C1 segment of cervical spinal cord (tissue), 14 donors: ENCODE measurements at places on chromosomes 2 and 18.

DNA sequence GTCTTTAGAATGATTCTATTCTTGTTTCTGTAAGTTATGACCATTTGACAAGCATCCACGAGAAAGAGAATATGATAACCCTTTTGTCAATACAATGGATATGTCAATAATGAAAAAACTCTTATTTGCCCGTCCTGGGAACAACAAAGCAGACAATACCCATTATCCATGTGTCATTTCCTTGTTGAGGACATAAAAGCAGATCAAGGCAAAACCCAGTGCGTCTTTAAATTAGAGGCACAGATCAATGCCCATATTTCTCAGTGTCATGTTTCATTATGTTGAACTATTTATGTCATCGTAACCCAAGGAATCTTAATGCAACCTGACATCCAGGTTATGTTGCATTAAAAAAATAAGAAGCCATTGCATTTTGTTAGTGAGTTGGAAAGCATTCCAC is 365.0 kb upstream of the CELF4 start:
- DNase-seq = no peak

DNA sequence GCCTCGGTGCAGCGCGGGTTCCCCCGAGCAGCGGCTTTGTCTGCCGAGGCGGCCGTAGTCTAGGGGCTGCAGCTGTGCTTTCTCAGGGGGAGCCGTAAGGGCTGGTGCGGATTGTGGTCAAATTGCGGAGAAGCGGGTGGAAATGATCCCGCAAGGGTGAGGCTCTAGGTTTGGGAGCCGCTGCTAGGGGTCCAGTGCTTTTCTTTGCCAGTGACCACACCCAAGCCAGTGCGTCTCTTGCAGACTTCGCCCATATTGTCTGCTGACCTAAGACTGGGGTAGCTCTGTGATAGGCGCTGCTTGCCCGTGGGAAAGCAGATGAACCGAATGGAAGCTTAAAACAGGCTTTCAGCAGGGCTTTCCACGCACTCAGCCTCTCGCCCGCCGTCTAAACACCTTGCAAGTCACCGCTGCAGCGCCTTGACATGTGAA is 2.1 kb downstream of the DPYSL5 start:
- no peak for DNase-seq

DNA sequence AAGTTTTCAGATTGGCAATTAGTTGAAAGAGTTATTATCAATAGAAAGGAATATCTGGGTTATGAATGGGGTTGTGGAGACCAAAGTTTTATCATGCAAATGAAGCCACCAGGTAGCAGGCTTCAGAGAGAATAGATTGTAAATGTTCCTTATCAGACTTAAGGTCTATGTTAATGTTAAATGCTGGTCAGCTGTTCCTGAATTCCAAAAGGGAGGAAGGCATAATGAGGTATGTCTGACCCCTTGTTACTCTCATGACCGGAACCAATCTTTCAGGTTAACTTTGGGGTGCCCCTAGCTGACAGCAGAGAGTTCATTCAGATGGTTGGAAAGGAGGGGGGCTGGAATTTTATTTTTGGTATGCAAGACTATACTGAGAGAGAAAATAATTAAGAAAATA is 47.9 kb downstream of the RIT2 start:
- DNase-seq = no peak

DNA sequence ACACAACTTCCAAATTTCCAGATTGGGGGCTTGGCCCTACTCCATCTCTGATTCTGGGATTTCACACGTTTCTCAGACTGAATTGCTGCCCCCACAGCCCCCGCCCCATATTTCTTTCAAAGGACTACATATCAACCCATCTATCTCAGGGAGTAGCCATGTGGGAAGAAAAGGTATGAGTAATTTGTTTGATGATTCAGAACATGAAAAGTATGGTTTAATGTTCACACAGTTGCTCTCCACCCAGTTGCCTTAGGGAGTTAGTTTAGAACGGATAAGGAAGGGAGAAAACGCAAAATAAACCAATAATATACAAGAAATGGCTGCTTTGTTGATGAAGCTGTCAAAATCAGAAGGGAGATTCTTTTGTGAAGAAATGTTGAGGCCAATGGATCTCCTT is 145.1 kb downstream of the PIEZO2 start:
- DNase-seq = no peak

DNA sequence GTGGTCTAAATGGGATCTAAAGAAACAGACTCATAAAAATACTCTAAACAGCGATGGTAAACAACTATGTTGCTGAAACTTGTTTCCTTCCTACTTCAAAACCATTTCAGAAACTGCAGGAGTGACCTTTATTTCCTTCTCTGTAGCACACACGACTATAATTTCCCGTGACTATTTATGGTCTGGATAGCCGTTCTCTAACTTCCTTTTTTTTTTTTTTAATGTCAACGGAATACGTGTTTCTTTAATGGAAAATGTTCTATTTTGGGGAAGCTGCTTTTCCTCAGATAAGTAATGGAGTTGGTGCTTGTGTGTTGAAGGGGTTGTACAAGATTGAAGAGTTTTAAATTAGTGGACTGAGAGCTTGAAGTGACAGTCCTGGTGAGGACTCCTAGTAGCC is 224.1 kb downstream of the PHLPP1 start:
- DNase-seq = no peak

GRCh38 chr2:10322481-10322880 is 19.8 kb downstream of the HPCAL1 start:
- DNase-seq = no peak
